ENCODE measurements at places on chromosomes 6 and 20.

- H3K27ac ChIP-seq, result no peak overlapping the region
- H3K4me3 ChIP-seq, result no peak overlapping the region
- DNase-seq, result no peak
- peaks cover 9% of the 10 kb centered on the region for H3K4me1 ChIP-seq
Measured at GRCh38 chr6:5855787-5856470, 150.8 kb downstream of the NRN1 start.

- no peaks in the 10 kb centered on the region for H3K4me1 ChIP-seq
- no peak overlapping the region for H3K4me3 ChIP-seq
- no peaks in the 10 kb centered on the region for H3K27me3 ChIP-seq
- peaks cover 2% of the 10 kb centered on the region for H3K36me3 ChIP-seq
Measured at GRCh38 chr6:37368961-37369320, 15.2 kb downstream of the RNF8 start.

DNA sequence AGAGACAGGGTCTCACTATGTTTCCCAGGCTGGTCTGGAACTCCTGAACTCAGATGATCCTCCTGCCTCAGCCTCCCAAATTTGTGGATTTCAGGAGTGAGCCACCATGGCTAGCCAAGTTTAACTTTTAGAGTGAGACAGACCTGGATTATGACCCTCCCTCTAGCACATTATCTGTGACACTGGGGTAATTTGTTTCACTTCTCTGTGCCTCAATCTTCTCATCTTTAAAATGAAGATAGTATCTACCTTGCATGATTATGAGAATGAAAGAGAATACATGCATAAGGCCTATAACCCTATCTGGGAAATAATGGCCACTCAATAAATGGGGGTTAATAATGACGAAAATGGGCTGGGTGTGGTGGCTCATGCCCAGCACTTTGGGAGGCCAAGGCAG is 373.6 kb downstream of the SYNE1 start:
- H3K27me3 ChIP-seq, result no peaks in the 10 kb centered on the region
- DNase-seq, result no peak
- no peak overlapping the region for H3K27ac ChIP-seq
- H3K36me3 ChIP-seq, result peaks cover 72% of the 10 kb centered on the region
- no peak overlapping the region for H3K4me3 ChIP-seq

GRCh38 chr6:36139431-36139830 is 9.1 kb downstream of the MAPK13 start:
- peaks cover 20% of the 10 kb centered on the region for H3K4me1 ChIP-seq
- H3K36me3 ChIP-seq, result peaks cover 52% of the 10 kb centered on the region
- no peak overlapping the region for H3K27ac ChIP-seq

- H3K4me3 ChIP-seq, result no peak overlapping the region
- peaks cover 76% of the 10 kb centered on the region for H3K36me3 ChIP-seq
- no peaks in the 10 kb centered on the region for H3K27me3 ChIP-seq
- H3K4me1 ChIP-seq, result no peaks in the 10 kb centered on the region
- no peak for DNase-seq
- no peak overlapping the region for H3K27ac ChIP-seq
Measured at GRCh38 chr6:4128748-4129147, 6.6 kb downstream of the ECI2 start.

DNA sequence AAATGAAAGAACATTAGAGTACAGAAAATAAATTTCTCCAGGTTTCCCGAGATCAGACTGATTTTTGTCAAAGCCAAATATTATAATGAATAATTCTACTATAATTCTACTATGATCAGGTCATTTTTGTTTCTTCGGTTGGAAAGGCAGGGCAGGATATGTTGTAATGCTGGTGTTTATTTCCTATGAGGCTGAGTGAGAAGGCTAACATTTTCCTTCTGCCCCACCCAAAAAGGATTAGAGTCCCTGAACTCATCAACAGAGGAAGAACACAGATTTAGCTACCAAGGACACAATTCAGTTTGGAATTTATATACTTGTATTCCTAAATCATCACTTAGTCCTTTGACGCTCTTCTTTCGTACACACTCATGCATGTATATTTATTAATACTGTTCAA is 318.9 kb downstream of the SYNE1 start:
- H3K27me3 ChIP-seq, result no peaks in the 10 kb centered on the region
- H3K4me1 ChIP-seq, result no peaks in the 10 kb centered on the region
- no peaks in the 10 kb centered on the region for H3K36me3 ChIP-seq

DNA sequence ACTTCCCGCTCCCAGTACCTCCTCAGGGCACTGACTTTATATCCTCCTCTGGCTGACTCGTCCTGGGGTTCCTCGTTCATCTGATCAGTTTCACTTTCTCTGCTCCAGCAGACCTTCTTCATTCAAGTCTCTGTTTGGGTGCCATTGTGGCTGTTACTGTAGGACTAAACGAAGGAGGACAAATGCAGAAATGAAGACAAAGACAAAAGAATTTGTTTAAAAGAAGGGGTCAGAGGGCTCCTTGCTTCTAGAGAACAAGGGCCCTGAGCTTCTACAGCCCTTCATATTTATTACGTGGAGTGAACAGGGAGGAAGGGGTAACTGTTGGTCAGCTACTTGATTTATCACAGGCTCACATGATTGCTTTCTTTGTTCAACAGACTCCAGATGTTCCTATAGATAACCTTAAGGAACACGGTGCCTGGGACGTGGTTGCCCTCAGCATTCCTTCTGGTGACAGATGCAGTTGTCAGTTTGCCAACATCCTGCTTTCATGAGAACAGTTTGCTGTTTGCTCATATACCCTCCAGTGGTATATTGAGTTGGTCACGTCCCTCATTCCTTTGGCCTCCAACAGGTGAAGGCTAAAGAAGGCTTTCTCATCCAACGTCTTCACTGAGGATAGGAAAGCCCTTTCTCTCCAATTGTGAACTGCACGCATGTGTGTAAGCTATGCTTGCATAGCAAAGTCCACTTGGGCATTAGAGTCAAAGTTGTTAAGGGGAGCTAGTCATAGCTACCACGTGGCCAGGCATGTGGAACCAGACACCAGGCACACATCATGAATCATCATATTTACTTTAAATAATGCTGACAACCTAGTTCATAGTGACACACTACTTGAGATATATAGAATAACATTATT is 69.1 kb upstream of the BTN3A2 start:
- H3K4me1 ChIP-seq, result no peaks in the 10 kb centered on the region
- H3K36me3 ChIP-seq, result no peaks in the 10 kb centered on the region
- DNase-seq, result no peak
- no peaks in the 10 kb centered on the region for H3K27me3 ChIP-seq

- no peaks in the 10 kb centered on the region for H3K36me3 ChIP-seq
- H3K27ac ChIP-seq, result no peak overlapping the region
- no peak overlapping the region for H3K4me3 ChIP-seq
- no peaks in the 10 kb centered on the region for H3K27me3 ChIP-seq
- DNase-seq, result no peak
- H3K4me1 ChIP-seq, result no peaks in the 10 kb centered on the region
Measured at GRCh38 chr6:22558288-22558882, 11.0 kb upstream of the HDGFL1 start.

GRCh38 chr6:33251395-33252012 is 20.2 kb downstream of the VPS52 start:
- H3K36me3 ChIP-seq, result no peaks in the 10 kb centered on the region
- H3K4me1 ChIP-seq, result peaks cover 31% of the 10 kb centered on the region
- no peak for DNase-seq
- H3K4me3 ChIP-seq, result no peak overlapping the region
- no peak overlapping the region for H3K27ac ChIP-seq

DNA sequence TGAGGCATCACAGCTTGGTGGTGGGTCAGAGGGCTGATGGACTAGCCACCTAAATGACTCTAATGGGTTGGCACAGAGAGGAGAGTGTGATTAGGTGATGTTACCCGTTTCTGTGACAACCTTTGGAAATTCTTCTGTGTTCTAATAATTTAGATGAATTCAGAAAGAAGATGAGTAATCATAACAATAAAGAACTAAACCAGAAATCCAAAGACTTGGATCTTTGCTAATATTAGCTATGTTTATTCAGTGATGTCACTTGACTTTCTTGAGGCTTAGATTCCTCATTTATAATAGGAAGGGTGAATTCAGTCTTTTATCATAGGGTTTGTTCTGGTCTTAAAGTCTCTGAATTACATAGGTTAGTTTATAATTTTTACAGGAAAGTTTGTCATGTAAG is 19.9 kb downstream of the CRYBG1 start:
- H3K4me3 ChIP-seq, result no peak overlapping the region
- DNase-seq, result no peak
- peaks cover 2% of the 10 kb centered on the region for H3K4me1 ChIP-seq

DNA sequence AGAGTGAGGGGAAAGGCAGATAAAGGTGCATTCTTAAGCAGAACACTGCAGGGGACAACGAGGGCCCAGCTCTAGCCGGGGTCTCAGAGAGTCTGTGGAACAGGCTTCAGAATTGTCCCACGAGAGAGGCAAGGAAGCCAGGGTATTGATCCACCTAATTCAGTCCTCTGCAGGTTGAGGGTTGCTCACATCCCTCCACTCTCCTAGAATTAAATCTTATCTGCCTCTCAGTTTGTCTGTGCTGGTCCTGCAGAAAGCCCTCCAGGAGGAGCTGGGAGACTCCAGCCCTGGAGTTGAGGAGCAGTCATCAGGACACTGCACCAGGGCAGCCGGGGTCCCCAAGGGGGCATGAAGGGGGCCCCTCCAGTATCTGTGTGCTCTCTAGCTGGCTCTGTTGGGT is 39.1 kb downstream of the SLC24A3 start:
- peaks cover 3% of the 10 kb centered on the region for H3K27me3 ChIP-seq
- no peak overlapping the region for H3K27ac ChIP-seq
- no peaks in the 10 kb centered on the region for H3K4me1 ChIP-seq
- H3K4me3 ChIP-seq, result no peak overlapping the region

DNA sequence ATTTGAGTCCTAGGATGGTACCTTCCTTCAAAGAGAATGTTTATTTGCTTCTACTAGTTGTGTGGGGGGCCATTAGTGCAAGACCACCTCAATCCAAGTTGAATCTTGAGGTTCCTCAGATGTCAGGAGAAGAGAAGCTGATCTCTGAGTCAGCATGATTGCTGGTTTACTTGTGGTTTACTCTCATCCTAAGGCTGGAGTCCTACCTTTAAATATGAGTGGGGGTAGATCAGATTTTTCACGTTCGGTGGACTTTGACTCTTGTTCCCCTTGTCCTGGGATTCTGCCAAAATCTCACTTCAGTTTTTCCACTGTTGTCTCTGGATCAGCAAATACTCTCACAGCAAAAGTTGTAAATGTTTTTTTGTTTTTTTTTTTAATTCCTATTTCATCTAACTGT is 84.6 kb upstream of the F13A1 start:
- H3K4me1 ChIP-seq, result no peaks in the 10 kb centered on the region
- peaks cover 4% of the 10 kb centered on the region for H3K27me3 ChIP-seq
- H3K36me3 ChIP-seq, result no peaks in the 10 kb centered on the region
- H3K27ac ChIP-seq, result no peak overlapping the region
- no peak for DNase-seq

DNA sequence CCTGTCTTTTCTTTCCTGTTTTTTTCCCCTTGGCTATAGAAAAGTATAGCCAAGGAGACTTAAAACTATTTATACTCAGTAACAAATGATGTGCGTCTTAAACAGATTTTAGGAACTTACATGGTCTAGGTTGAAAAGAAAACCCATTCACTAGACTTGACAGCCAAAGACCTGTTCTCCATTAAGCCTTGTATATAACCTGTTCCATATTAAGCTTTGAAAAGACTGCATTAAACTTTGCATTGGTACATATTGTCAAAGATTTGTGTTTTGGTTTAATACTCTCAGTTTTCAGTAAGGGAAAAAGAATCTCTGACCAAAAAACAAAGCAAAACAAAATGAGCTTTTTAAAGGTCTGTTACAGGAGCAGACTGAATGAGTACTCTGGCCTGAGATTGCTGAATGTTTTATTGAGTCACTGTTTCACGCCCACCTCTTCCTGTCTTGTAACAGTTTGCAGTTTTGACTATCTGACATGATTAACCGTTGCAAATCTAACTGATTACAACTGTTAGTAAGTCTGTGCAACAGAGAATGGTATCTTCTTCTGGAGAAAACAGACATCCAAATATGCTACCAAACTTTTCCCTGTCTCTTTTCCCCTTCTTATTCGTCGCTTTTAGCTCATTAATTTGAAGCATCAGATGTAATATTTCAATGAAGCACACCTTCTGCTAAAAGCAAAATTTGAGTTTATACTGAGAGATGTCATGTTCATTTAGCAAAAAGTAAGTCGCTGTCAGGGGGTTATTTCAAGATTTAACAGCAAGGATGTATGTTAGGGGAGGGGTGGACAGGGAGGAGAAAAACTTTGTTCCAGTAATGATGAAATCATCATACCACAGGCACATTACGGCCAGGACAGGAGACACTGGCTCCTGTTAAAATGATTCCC is 59.1 kb upstream of the SUPT3H start:
- no peak for DNase-seq
- peaks cover 13% of the 10 kb centered on the region for H3K4me1 ChIP-seq
- H3K4me3 ChIP-seq, result no peak overlapping the region
- H3K27ac ChIP-seq, result peak overlapping the region; percentile 30
- H3K36me3 ChIP-seq, result no peaks in the 10 kb centered on the region

GRCh38 chr6:119676961-119677360 is 327.4 kb upstream of the MAN1A1 start:
- no peaks in the 10 kb centered on the region for H3K36me3 ChIP-seq
- H3K27ac ChIP-seq, result no peak overlapping the region
- no peaks in the 10 kb centered on the region for H3K4me1 ChIP-seq

All from T-cell (primary cell).